Stimulated activated CD4-positive, alpha-beta T cell treated with anti-CD3 and anti-CD28 coated beads, Interleukin-1b, Interleukin-23, amount 100 ng/mL, for 1 hour (primary cell): ENCODE measurements at places on chromosomes 7 and 10.

- no peak for DNase-seq
These were observed 30.7 kb downstream of the HTRA1 start for GRCh38 chr10:122492006-122492405.

GRCh38 chr10:33570495-33570894 is 236.0 kb upstream of the NRP1 start:
- DNase-seq, result no peak

DNA sequence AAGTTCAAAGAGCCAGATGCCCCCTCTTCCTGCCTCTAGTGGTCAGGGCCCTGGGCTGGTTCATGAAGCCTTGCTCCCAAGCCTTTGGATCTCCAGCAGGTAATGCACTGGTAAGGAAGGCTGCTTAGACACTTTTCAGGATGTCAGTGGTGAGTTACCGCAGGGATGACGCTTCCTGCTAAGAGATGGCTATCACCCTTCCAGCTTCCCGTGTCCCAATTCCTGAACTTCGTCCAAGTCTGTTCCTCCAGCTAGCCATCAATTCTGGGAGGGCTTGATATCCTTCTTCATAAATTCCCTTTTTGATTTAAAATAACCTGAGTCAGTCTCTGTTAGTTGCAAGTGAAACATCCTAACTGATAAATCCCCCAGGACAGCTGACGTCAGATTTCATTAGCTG is 221.2 kb downstream of the PLXNA4 start:
- DNase-seq, result no peak

GRCh38 chr7:80889525-80889924 is 29.3 kb downstream of the SEMA3C start:
- DNase-seq, result no peak

DNA sequence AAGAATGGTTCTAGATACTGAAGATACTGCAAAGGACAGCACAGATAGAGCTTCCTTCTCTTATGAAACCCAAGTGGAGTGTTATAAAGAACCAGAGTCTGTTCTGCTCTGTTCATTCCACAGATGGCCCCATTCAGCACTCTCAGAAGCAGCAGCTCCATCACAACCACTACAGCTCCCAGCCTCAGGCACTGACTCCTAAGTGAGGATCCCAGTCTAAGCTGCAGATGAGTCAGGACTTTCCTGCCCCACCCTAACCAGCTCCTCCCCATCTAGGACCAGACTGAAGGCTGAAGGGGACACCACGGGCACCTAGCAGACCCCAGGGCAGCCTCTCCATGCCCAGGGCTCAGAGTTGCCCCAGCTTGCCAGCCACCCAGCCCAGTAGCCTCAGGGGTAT is 379.8 kb downstream of the GRID1 start:
- DNase-seq, result no peak

GRCh38 chr7:2575733-2576340 is 17.1 kb downstream of the IQCE start:
- DNase-seq, result no peak
